ENCODE measurements at places on chromosomes 6 and 20.

GRCh38 chr6:47245745-47246371 is 63.8 kb downstream of the TNFRSF21 start:
- DNase-seq: no peak

DNA sequence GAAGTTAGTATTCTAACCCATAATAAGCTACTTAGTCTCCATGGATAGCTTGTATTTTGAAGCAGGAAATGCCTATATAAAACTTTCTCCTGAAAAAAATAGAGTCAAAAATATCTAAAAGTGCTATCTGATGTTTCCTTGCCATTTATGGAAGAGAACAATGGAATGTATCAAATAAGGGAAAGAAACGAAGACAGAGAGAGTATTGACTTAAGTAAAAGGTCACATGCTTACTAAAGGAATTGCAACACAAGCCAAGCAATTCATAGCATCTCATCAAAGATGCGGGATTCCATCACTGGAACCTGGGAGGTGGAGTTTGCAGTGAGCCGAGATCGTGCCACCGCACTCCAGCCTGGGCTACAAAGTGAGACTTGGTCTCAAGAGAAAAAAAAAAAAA is 112.9 kb upstream of the DTNBP1 start:
- no peak for DNase-seq

DNA sequence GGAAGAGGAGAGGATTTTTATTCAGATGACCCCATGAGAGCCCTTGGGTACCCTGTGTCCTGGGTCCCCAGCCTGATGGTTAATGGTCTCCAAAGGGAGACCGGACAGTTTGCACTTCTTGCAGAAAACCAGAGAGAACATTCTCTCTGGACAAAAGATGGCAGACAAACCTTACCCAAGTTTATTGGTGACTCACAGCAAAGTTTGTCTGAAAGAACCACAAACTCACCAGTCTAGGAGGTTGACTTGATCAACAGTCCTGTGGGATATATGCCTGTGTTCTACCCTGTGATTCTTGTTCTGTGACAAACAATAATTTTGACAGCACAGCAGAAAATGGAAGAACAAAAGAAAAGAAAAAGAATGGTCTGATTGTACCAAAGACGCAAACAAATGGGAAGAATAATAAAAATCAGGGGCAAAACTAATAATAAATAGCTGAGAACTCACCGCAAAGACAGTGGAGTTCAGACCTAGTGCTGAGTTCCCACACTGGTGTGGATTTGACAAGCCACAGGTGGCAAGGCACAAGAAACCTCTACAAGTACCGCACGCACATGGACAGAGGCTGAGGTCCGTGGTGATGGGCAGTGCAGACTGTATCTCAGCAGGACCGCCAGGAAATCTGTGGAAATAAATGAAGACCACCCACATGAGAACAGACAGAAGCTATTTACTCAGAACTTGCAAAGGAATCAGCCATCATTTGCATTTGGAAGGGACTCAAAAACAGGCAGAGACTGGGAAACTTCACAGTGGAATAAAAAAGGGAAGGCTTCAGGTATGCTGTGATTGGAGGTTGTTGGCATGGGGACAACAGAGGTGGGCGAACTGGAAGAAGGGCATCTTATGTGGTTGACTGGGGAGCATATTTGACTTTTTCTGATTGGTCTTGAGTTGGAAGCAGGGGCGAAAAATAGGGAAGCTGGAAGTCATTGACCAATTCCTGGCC is 246.3 kb upstream of the RNF24 start:
- DNase-seq: no peak

DNA sequence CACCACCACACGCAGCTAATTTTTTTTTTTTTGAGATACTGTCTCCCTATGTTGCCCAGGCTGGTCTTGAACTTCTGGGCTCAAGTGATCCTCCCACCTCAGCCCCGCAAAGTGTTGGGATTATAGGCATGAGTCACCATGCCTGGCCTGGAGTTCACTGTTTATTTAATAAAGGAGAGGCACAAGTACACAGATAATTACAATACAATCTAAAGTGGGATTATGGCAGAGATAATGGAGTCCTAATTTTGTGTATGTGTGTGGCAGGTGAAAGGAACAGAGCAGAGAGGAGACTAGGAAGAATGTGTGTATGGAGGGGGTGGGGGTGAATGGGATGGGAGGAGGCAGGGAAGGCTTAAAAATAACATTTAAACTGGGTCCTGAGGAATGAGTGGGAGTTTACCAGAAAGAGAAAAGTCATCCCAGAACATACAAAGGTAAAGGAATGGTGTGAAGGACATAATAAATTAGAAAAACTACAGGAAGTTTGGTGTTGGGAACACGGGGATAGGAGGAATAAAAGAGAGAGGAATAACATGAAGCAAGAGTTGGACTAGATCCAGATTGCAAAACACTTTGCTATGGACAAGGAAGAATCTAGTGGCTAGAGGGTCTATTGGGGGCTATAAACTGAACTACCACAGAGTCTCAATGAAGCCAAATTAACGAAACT is 4.4 kb downstream of the NCOA5 start:
- no peak for DNase-seq

- DNase-seq: no peak
Measured at GRCh38 chr6:130666786-130667185, 160.4 kb upstream of the SMLR1 start.

- DNase-seq: no peak
Measured at GRCh38 chr6:131015025-131015591, 47.9 kb downstream of the EPB41L2 start.

- no peak for DNase-seq
Measured at GRCh38 chr6:133100865-133101264, 140.3 kb upstream of the EYA4 start.

GRCh38 chr20:15063081-15063480 is 725.7 kb upstream of the FLRT3 start:
- DNase-seq: no peak

- DNase-seq: no peak
Measured at GRCh38 chr6:56683882-56684281, 41.2 kb upstream of the DST start.

DNA sequence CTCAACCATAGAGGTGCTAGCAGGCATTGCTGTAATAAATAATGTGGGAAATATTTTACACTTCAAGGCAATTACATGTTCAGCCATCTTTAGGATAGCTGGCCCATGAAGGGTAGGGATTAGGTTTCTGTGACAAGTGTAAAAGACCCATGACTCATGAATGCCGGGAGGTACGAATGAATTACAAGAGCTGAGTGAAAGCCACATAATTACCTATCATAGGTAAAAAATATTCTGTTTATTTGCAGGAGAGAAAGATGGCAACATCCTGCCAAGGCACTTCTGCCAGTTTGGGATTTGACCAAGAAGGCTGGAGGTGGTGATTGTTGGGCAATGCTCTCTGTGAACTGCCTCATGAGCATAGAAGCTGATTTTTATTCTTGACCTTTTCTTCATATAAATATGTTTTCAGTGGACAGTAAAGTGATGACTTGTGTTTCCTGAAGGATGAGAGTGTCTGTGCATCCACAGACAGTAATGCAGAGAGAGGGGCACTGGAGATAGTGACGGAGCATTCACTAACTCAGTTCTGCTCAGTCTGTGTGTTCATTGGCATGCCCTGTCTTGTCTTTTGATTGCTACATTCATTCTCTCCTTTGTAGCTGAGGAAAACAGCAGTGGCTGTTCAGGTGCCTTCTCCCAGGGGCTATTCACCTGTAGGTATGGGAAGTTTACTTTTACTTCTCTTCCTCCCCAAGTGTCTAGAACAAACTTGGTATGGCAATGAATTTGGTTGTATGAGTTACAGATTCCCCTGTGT is 481.1 kb downstream of the TFAP2B start:
- DNase-seq: no peak

- no peak for DNase-seq
Measured at GRCh38 chr20:62280303-62280702, 22.5 kb upstream of the ADRM1 start.

GRCh38 chr6:107957308-107957908 is 600 bp downstream of the SEC63 start:
- peak; percentile 75 for DNase-seq

GRCh38 chr20:43442282-43442880 is 15.3 kb upstream of the SRSF6 start:
- no peak for DNase-seq

DNA sequence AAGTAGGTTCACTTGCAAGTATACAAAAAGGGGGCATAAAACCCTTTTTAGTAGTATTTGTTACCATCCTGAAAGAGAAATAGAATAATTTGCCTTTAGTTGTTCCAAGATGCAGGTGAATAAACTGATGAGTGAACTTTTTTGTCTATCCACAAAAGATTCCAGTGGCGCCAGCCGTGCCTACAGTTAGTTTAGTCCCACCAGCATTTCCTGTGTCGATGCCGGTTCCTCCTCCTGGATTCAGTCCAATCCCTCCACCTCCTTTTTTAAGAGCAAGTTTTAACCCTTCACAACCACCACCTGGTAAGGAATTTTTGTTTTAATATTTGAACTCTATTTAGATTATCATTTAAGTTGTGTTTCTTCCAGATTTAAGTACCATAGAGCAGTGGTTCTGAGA is 90.9 kb downstream of the SCAF8 start:
- DNase-seq: no peak

DNA sequence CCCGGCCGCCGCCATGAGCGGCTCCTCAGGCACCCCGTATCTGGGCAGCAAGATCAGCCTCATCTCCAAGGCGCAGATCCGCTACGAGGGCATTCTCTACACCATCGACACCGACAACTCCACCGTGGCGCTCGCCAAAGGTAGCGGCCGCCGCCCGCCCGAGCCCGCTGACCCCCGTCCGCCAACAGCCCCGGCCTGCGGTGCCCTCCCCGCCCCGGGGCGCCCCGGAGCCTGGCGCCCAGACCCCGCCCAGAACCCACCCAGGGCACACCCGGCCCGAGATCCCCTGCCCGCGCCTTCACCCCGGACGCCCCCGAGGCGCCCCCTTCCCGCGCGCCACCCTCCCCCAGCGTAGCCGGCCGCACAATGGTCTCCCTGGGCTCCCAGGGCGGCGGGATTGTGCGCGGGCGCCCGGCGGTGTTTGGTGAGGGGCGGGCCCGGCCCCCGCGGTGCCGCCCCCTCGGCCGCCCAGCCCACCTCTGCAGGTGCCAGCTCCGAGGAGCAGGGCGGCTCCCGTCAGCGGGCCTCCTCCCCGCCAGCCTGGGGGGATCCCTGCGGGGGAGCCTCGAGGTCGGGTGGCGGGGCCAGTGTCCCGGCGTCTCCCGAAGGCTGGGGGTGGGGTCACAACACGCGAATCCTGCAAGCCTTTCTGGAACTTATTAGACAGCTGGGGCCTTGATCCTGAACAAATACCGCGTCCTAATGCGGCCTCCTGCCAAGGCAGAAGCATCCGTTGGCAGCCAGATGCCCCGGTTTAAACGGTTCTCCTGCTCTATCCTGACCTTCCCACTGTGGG is 577 bp downstream of the LSM14B start:
- DNase-seq: peak; percentile 38

DNA sequence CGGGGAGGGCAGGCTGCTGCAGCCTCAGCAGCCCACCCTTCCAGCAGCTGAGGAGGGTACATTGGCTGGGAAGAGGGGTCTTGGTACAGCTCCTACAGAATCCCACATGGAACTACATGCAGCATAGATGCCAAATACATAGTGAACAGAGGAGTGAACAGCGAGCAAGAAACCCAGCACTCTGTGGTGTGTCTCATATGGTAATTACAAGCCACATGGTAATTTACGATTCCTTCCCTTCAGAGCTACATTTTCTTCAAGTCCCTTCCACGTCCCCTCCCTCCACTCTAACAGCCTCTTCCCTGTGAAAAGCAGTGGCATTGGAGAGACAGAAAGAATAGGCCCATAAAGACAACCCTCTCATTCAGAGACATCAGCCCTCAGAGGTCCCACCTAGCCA is 167.7 kb downstream of the SYNDIG1 start:
- no peak for DNase-seq

- DNase-seq: peak; percentile 56
Measured at GRCh38 chr20:23142162-23143050, 56.3 kb upstream of the CD93 start.

- DNase-seq: no peak
Measured at GRCh38 chr20:23125625-23126191, 39.6 kb upstream of the CD93 start.

DNA sequence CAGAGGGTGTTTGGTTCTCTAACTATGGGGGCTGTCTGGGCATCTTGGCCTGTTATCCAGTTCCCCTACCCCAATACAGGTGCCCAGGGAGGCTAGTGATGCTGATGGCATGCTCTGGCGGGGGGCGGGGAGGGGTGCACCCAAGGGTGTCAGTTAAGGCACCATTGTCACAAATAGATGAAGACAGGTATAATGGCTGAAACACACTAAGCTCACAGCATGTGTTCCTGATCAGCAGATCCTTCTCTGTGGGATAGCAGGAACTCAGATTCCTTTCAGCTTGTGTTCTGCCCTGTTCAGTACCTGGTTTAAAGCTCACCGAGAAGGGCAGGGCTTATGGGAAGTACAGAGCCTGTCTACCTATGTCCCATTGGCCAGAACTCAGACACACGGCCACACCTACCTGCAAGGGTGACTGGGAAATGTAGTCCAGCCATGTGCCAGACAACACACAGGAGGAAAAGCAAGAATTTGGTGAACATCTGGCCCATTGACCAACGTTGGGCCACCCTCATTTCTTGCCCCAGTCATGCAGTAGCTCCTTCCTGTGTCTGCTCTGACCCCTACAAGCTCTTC is 3.4 kb upstream of the RSPO4 start:
- DNase-seq: peak; percentile 29

- DNase-seq: no peak
Measured at GRCh38 chr20:17467120-17467655, 64.0 kb downstream of the BFSP1 start.

DNA sequence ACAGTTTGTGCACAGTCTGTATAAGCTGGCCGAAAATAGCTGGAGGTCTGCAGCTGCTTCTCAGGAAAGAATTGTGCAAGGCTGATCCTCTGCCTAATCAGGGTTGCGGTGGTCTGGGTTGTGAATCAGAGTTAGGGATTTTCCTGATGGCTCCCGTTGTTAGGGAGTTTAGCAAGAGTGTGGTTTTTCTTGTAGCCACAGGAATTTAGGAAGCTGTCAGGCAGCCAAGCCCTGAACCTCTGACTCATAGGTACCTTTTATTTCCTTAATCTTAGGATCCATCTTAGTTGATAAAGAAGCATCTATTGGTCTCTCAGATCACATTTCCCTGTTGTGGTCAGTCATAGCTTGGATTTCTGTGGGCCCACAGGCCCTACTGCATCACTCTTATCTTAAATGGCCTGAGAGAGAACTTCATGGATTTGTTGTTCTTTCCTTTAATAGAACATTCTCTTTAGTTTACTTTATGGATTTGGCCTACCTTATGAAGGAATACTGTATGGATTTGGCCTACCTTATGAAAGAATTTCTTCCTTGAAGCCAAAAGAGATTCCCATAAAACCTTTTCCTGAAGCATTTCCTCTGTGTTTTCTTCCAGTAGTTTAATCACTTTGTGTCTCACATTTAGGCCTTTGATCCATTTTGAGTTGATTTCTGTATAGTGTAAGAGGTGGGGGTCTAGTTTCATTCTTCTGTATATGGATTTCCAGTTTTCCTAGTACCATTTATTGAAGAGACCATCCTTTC is 10.3 kb downstream of the KIF25 start:
- DNase-seq: no peak

- DNase-seq: no peak
Measured at GRCh38 chr6:123901436-123901835, 97.8 kb downstream of the NKAIN2 start.

Measured in activated CD4-positive, alpha-beta T cell treated with anti-CD3 and anti-CD28 coated beads, Interleukin-2, amount 10 ng/mL, durations not matched to agents 7 days and 5 days (primary cell).